Esophagus squamous epithelium (tissue), 5 donors: ENCODE measurements at places on chromosomes 7 and 10.

- no peak for DNase-seq
These were observed 234.2 kb downstream of the PRPF18 start for GRCh38 chr10:13820964-13821337.

GRCh38 chr7:121300685-121301420, 27.9 kb upstream of the WNT16 start:
- DNase-seq: no peak

GRCh38 chr10:95503001-95503400, 58.2 kb downstream of the SORBS1 start:
- no peak for DNase-seq

DNA sequence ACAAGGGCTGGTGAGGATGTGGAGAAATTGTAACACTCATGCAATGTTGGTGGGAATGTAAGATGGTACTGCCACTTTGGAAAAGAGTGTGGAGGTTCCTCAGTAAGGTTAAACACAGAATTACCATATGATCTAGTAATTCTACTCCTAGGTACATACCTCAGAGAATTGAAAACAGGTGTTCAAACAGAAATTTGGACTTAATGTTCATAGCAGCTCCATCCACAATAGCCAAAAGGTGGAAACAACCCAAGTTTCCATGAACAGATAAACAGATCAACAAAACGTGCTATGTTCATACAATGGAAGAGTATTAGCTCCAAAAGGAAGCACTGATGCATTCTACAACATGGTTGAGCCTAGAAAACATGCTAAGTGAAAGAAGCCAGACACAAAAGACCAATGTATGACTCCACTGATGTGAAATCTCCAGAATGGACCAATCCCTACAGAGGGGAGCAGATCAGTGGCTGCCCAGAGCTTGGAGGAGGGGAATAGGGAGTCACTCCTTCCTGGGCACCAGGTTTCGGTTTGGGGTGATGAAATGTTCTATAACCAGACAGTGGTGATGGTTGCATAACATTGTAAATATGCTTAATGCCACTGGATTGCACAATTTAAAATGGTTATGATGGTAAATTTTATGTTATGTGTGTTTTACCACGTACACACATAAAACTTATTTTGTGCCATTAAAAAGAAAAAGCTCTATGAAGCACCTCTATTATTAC, 5.7 kb upstream of the WDR86 start:
- no peak for DNase-seq

GRCh38 chr10:77350711-77351119, 286.9 kb downstream of the KCNMA1 start:
- no peak for DNase-seq
